ENCODE measurements at places on chromosomes 7 and 10. TPM values are rescaled to one million over a fixed set of nuclear protein-coding genes. Genes with fewer than 3 reads are reported as not detected.

- no peak for DNase-seq
These were observed 618.0 kb upstream of the LRRTM3 start for GRCh38 chr10:66307826-66308225.

DNA sequence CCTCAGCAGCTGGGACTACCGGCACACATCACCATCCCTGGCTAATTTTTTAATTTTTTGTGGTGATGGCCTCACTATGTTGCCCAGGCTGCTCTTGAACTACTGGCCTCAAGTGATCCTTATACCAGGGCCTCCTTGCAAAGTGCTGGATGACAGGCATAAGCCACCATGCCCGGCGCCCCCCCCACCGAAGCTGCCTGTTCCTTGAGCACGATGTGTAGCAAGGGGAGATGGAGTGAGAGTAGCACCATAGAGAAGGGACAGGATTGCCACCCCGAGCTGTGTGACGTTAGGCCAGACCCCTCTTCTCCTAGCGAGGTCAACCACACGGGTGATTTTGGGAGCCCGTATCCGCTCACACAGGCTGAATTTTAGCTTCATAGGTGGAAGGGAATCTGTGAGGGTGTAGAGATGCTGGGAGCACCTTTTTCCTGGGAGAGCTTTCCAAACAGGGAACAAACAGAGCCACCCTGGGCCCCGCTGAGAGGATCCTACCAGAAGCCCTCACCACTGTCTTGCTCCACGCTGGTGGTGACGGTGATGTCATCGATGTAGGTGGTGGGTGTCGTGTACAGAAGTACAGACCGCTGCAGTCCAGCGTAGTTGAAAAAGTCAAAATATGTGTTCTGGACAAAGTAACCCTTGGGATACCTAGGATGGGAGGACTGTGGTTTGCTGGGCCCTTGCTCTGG is 3.0 kb downstream of the GUSB start:
- DNase-seq, result no peak

GRCh38 chr10:54800741-54801421 is at the start of gene PCDH15:
PCDH15 (minus strand) TSS chr10:54801231; CDS start chr10:54664262, 136,969 bp downstream.
- DNase-seq, result no peak

DNA sequence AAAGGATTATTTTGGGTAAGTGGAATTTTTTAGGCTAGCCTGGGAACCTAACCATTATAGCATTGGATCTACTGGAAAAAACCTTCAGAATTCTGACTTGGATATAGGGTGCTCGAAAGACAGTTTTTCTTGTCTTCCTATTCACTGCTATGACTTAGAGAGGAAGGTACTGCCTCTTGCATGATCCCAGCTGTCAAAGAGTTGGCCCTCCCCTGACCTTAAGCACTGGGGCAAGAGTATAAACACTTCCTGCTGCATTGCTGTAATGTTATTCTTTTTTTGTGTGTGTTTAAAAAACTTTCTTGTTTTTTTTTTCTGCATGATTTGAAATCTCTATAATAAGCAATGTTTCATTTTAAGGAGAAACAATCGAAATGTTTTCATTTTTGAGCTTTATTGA is 113.0 kb downstream of the LRMDA start:
- DNase-seq, result no peak

DNA sequence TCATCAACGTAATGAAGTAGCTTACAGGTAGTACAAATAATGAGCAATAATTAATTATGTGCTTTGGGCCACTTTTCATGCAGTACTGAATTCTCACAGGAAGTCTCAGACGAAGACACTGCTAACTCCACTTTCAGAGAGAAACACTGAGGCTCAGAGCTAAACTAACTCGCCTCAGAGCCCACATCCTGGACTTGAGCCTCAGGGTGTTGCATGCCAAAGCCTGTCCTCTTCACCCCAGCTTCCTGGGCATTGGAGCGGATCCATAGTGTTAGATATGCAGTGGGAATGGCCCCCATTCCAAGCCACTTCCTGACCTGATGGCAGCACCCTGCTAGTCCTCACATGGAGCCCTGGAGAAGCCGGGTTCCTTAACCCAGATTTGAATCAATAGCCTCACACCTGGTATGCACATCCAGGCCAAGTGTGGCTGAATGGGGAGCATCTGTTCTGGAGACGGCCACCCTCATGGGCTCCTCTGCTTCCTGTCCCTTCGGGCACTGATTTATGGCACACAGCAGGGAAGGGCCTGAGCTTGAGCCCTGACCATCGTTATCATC is 265.1 kb upstream of the ZNF32 start:
- no peak for DNase-seq

KLHDC10 gene
- 19.2 TPM for total RNA-seq

DNA sequence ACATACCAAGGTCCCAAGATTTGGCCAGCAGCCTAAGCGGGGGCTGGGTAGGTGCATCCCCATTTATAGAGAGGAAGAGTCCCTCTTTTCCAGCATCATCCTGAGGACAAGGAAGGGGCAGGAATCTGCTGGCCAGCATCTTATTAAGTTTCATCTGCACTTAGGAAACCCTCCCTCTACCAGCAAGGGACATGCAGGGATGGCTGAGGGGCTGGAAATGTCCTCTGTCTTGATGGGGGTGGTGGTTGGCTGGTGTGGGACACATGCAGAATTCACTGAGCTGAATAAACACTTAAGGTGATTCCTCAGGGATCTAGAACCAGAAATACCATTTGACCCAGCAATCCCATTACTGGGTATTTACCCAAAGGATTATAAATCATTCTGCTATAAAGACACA is 42.1 kb downstream of the NOD1 start:
- no peak for DNase-seq

TDRD1 gene
- 0.13 TPM for total RNA-seq

- no peak for DNase-seq
These were observed 116.6 kb upstream of the SAMD8 start for GRCh38 chr10:74994854-74995253.

- no peak for DNase-seq
These were observed 180.4 kb downstream of the ADAM12 start for GRCh38 chr10:126207851-126208250.

DNA sequence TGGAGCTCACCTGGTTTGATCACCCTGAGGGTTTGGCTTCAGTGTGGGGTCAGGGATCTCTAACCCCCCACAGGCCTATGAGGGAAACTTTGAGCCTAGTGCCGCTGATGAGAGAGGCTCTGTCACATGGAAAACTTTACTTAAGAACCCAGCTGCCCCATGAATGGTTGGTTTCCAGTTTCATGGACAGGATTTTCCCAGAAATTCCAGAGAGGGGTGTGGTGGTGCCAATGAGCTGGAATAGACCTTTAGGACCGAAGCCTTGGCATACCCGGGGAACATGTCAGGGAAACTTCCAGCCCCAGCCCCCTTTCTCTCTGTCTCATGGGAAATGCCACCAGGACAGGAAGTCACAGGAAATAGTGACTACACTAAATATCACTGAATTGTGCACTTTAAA is 36.9 kb downstream of the AKR1B1 start:
- DNase-seq, result no peak

- no peak for DNase-seq
These were observed 421 bp downstream of the SMURF1 start for GRCh38 chr7:99143521-99143852.

GRCh38 chr7:129782818-129783583 is 169.8 kb downstream of the UBE2H start:
- no peak for DNase-seq

- DNase-seq, result no peak
These were observed 66.8 kb downstream of the SRPK2 start for GRCh38 chr7:105321754-105322455.

ITIH2 gene
- not detected for total RNA-seq

RPEL1 gene
- not detected for total RNA-seq

DNA sequence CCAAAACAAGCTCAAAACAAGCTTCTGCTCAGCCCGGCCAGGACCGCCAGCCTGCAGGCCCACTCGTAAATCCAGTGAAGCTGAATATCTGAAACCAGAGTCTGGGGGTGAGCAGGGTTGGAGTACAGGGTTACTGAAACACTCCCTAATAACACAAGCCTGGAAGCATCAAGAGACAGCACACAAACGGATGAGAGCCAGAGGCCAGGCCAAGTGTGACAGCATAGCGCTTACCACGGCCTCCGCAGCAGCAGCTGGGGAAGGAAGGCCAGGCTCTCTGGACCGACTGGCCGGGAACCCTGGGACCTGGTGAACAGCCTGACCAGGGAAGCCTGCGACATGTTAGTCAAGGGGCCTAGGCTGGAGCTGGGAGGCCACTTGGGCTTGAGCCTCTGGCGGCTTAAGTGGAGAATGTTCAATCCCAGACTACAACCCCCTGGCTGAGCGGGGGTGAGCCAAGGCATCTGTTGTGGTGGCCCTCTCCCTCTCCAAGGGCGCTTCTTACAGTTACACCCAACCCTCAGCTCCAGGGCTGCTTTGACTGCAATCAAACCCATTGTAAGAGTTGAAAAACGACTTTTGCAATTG is 21.7 kb upstream of the RNF32 start:
- DNase-seq, result no peak
